ENCODE measurements at places on chromosomes 3 and 15.

- no peak for DNase-seq
Observed at GRCh38 chr15:73367624-73368300, 996 bp downstream of the HCN4 start.

DNA sequence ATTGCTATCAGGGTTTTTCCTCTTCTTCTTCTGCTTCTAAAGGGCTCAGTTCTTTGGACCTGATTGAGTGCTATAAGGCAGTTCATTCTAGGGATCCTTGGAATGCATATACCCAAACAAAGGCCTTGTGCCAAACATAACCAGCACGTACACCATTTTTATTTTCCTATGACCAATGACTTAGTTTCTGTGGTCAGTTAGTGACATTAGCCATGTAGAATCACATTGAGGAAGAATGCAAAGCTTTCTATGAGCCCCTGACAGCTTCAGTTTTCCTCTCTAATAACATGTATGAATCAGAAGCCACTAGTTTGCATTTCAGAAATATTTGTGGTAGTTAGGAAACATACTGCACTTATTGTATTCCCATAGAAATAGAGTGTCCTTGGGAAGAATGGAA is 240.0 kb downstream of the THRB start:
- no peak for DNase-seq

DNA sequence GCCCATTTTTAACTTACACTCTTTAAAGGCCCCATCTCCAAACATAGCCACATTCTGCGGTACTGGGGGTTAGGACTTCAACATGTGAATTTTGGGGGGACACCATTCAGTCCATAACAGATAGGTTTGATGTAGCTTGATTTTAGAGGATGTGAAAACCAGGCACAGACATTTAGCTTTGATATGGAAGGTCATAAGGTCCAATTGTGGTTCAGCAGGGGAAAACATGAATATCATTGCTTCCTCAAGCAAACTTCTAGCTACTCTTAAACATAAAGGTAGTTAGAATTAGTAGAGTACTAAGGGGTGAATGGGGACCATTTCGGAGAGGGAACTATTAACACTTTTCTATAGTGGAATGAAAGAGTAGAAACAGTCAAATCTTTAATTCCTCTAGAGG is 13.6 kb upstream of the NFKBIZ start:
- DNase-seq: no peak

- no peak for DNase-seq
Observed at GRCh38 chr3:168427835-168428475, 332.2 kb upstream of the GOLIM4 start.

GRCh38 chr3:160544844-160545503 is 20.4 kb downstream of the KPNA4 start:
- no peak for DNase-seq

- DNase-seq: no peak
Observed at GRCh38 chr3:43361077-43361476, 74.7 kb downstream of the SNRK start.

- DNase-seq: no peak
Observed at GRCh38 chr3:123559040-123559861, 25.6 kb downstream of the HACD2 start.

- peak; percentile 46 for DNase-seq
Observed at GRCh38 chr3:40505599-40506462, at the start of gene ZNF620. TSS of gene ZNF620 (plus strand) at chr3:40506039. CDS start at chr3:40506353, 314 bp downstream.

- no peak for DNase-seq
Observed at GRCh38 chr3:45644063-45644790, 45.0 kb upstream of the SACM1L start.

GRCh38 chr3:189567766-189568420 is 63.3 kb upstream of the TP63 start:
- no peak for DNase-seq

DNA sequence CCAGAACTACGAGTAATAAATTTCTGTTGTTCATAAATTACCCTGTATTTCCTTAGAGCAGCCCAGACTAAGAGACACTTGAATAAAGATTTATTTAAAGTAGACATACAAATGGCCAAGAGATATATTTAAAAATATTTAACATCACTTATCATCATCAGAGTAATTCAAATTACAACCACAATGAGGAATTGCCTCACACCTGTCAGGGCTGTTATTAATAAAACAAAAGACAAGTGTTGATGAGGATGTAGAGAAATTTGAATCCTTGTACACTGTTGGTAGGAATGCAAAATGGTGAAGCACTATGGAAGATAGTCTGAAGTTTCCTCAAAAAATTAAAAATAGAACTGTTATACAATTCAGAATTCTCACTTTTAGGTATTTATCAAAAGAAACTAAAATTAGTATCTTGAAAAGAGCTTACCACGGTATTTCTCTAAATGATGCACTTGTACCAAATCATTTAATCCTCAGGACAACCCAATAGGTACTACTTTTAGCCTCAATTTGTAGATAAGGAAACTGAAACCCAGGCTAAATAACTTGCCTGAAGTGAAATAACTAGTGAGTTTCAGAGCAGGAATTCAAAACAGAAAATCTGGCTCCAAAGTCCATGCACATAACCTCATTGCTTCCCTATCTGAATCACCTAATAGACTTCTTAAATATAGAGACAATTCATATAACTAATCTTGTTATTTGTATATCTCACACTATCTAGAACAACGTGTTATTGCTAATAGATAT is 69.4 kb downstream of the ZBTB20 start:
- no peak for DNase-seq

- DNase-seq: no peak
Observed at GRCh38 chr3:140319739-140320138, 358.1 kb upstream of the TRIM42 start.

DNA sequence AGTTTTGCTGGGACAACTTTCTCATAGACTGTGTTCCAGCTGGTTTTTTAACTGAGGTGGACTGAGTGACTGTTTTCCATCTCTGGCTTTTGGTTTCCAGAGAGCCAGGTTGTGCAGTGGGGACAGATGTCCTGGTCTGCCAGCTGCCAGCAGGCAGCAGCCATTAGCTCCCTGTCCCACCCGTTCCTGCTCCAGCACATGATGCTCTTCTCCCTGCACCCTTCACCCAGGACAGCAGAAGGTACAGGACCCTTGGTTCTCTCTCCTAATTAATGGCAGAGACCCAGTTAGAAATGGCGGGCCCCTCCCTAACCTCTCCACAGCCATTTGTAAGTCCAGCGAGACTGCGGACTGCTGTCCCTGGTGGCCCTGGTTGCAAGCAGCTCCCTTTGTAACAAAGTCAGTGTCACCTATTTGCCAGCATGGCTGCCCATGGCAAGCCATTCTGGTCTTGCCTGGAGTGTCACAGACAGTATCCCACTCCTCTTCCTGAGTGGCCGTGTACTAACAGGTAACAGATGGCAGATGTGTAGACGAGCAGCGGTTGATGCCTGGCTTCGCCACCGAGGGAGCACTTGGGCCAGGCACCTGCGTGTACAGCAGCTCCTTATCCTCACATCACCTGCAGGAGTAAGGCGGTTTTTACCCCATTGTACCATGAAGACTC is 148.3 kb downstream of the DNAJB8 start:
- no peak for DNase-seq

DNA sequence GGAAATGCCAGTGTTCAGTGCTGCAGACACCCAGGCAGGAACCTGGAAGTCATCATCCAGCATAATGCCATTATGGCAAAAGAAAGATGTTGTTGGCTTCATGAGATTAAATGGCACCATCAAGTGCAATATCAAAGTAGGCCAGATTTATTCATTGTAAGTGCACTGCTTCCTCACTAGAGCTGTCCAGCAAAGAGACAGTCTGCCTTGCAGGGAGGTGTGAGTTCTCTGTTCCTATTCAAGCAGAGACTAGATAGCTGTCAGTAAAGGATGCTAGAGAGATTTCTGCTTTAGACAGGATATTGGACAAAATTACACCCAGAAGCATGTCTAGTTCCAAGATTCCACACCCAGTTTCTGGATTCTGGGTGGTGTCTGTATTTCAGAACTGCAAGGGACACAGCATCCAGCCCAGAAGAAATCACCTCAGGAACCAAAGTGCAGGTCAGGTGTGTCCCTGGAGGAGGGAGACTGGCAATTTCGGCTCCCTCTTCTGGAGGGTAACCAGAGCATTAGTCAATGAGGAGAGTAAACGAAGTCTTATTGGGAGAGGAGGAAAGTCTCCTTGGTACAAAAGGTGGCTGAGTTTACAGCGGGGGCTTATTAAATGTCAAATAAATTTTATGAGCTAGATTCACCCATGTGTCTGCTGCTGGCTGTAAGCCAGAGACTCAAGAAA is 377.3 kb downstream of the EPHB1 start:
- DNase-seq: no peak

DNA sequence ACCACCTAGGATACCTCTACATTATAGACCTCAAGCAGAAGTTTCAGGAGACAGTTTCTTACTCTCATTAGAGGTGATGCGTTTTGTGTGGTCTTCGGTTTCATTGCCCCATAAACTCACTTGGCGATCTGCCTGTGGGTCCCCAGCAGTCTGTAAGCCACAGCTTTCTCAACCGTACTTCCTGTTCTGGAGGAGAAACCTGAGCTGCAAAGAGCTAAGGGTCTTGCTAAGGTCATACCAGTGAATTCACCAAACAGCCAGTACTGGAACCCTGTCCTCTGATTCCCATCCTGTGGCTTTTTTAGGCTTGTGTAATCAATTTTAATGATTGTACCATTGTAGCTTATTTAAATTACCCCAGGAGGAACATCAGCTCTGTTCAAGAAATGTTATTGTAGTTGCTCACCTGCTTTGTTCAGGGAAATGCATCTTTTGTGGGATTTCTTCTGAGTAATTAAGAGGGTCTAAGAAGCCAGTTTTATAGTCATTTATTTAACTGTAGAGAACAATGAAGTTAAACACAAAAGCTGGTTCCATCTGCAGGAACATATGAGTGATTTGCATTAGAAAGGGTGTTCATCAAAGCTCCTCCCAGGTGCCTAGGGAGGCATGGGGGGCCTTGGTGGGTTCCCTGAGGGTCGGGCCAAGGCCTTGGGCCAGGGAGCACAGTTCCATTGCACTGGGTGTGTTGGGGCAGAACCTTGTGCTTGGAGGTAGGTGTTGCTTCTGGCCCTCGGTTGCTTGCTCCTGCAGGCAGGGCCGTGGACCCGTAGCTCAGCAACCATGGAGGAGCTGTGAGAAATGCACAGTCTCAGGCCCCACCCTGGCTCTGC is 69.6 kb downstream of the APBA2 start:
- peak; percentile 19 for DNase-seq

DNA sequence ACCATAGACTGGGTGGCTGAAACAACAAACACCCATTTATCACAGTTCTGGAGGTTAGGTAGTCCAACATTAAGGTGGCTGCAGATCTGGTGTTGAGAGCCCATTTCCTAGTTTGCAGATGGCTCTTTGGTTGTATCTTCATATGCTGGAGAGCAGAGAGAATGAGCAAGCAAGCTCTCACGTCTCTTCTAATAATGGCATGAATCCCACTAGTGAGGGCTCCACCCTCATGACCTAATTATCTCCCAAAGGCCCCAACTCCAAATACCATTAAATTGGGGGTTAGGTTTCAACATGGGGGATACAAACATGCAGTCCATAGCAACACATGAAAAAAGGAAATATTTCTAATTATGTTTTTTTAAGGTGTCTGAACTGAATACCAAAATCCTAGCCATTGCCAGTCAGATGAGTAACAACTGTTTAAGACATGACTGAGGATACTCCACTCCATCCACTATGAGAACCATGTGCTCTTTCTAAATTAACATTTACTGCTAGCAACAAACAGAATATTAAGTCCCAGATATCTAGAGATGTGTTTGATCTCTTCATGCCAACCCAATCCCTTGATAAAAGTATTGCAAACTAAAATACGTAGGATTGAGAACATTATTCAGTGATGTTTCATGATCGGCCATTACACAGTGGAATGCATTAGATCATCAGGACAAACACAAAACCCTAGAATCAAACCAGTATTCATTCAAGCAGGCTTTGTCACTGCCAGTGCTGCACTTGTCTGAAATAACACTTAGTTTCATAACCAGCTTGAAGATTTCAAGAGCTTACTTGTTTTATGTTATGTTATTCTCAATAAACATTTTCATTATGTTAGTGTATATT is 340.3 kb downstream of the SLC9A9 start:
- no peak for DNase-seq

DNA sequence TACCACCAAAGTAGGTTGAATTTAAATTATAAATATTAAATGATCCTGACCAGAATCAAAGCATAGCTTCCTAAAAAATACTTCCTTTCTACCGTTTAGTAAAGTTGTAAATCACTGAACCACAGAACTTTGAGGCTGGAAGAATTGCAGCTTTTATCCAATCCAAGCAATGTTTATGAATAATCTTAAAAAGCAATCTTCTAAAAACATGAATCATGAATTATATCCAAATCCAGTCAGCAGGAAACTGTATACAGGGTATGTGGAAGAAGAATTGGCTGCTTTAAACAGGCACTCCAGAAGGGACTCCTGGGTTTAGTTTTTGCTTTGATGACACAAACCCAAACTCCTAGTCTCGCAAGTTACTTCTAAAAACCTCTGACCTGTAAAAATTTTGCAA is 30.2 kb downstream of the HEG1 start:
- DNase-seq: no peak

GRCh38 chr3:32457971-32458471 is 44.6 kb downstream of the CMTM6 start:
- peak; percentile 45 for DNase-seq

DNA sequence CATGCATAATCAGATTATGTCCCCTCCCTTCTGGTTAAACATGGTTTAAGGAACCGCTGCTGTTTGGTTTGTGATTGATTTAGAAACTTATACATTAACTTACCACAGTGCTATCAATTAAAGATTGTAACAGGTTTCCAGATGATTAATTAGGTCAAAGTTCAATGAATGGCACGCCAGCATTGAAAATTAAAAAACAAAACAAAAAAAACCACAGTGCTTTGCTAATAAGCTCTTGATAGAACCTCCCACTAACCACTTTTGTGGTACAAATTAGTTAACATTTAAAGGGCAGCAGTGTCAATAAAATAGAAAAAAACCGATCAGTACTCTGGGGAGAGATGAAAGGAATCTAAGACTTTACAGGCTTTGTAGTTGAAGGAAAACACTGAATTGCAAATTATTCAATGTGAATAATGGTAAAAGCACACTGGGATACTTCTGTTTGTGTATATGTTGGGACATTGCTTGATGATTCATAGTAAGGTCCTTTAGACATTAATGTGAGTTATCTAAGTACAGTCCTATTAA is 7.6 kb upstream of the C3orf38 start:
- no peak for DNase-seq

DNA sequence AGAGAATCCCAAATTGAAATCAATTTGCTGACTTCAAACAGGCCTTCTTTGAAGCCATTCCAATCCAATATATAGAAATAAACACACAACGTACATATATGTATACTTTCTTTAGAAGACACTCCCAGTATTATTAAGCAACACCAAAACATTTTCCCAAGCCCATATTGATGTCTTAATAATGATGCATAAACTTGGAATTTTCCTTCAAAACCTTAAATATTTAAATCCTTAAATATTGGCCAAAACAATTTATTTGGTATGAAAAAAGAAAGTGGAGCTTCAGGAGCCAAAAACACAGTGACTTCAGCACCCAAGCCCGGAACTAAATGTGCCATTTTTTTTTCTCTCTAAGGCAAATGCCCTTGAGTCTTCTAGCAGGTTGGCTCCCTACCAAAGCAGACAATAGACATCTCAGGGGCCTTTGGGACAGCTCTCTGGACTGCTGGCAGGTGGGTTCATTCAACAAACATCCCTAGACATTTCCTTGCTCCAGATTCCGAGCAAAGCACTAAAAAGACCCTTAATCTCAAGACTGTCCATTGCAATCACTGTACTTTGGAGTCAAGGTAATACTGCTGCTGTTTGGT is 384.7 kb downstream of the NTRK3 start:
- DNase-seq: no peak
